Hindlimb muscle (tissue), 1 donor: ENCODE measurements at places on chromosomes 13 and 19.

GRCh38 chr19:6767081-6767356, 216 bp downstream of the SH2D3A start:
- no peak for DNase-seq

- no peak for DNase-seq
Observed at GRCh38 chr13:79458436-79458835, 22.5 kb upstream of the NDFIP2 start.

GRCh38 chr19:23440207-23440606, 44.9 kb upstream of the ZNF91 start:
- DNase-seq, result no peak

DNA sequence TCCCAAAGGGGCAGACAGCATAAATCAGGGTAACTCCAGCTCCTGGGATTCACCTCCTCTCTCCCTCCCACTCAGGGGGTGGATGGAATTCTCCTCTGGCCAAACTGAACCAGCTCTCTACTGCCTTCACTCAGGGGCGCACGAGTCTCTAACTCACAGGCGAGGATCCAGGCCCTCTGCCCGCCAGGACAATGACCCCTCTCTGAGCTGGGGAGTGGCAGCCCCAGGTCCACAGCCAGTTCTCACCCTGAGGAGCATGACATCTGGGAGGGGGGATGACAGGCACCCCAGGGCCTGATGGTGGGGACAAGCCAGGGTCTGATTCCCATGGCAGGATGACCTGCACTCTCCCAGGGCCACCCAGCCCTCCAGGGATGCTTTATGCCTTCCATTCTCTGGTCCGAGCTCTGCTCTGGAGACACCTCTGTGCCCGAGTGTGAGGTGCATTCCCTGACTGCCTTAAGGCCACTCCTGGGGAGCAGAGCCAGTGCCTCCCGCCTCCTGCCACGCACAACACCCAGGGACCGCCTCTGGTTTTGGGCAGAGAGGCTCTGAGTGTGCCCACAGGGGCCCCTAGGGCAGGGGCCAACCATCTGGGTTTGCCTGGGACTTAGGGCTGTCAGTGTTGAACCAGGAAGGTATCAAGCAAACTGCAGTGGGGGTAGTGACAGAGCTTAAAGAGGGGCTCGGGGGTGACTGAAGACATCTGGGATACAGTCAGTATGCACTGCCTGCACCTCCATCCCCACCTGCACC, 66.2 kb downstream of the GNG7 start:
- no peak for DNase-seq

DNA sequence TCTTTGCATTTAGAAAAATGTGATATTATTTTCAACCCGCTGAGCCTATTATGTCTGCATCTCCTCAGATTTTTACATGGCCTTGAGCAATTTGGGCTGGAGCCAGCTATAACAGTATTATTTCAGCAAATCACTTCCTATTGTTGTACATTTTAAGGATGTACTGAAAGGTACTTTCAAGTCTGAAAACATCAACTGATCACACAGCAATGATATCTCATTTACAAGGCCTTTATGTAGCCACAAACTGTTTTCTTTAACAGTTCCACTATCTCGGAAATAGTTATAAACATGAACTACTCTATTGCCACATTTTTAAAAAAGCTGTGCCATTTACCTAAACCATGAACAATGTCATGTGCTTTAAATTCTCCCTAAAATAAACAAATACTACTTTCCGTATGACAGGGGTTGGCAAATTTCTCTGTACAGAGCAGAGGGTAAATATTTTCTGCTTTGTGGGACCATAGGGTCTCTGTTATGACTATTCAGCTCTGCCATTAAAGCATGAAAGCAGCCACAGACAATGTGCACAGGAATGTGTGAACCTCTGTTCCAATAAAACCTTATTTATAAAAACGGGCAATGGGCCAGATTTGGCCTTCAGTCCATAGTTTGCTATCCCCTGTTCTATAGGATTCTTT, 560.4 kb downstream of the GPC6 start:
- DNase-seq, result no peak

GRCh38 chr19:18698321-18699167, 15.1 kb downstream of the CRTC1 start:
- no peak for DNase-seq

DNA sequence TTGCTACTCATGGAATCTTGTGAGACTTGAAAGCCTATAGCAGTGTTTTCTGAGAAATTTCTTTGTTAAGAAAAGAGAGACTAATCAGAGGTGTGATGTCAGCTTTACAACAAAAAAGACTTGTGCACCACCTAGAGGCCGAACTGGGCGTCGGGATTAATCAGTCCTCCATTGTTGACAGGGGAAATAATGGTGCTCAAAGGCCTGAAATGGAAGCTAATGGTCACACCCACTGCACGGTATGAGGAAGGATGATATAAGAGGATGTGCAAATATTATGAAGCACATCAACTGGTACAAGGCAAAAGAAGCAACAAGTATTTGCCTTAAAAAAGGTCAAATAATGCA, 480.2 kb upstream of the MIR17HG start:
- peak; percentile 45 for DNase-seq

GRCh38 chr13:20993211-20993610, 68.2 kb downstream of the LATS2 start:
- no peak for DNase-seq

GRCh38 chr13:95133498-95133897, 167.8 kb downstream of the ABCC4 start:
- no peak for DNase-seq

GRCh38 chr13:59514316-59514715, 649.4 kb downstream of the DIAPH3 start:
- DNase-seq, result no peak

DNA sequence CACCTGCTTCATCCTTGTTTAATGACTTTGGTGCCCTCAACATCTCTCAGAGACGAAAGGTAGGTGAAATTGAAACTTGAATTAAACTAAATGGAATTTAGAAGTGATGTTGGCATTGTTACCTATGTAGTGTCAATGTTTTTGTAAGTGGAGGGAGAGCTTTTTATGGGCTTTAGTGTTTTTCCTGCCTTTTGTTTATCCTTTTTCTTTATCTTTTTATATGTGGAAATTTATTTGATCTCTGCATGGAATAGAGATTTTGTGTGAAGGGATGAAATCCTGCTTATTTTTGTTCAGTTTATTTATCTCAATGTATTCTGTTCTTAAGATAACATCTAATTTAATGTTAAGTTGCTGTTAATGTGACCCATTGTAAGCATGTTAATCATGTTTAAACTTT, 39.5 kb downstream of the PAN3 start:
- DNase-seq, result no peak

- DNase-seq, result no peak
Observed at GRCh38 chr13:83935566-83935965, 53.3 kb upstream of the SLITRK1 start.

DNA sequence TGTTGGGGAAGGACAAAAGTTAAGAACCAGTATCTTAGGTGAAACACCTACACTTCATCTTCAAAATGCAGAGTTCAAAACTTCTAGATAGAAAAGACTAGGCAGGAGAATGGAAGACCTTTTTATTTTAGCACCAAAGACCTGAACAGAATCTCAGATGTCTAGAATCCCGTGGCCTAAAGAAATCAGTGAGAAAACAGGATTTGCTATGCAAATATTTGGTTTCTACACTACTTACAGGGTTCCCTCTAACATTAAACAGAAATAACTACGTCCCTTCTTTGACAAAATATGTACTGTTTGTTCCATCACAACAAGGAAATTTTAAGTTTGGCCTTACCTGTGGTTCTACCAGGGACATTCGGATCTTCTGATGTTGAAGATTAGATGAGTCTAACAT, 21.5 kb downstream of the DIS3 start:
- no peak for DNase-seq

DNA sequence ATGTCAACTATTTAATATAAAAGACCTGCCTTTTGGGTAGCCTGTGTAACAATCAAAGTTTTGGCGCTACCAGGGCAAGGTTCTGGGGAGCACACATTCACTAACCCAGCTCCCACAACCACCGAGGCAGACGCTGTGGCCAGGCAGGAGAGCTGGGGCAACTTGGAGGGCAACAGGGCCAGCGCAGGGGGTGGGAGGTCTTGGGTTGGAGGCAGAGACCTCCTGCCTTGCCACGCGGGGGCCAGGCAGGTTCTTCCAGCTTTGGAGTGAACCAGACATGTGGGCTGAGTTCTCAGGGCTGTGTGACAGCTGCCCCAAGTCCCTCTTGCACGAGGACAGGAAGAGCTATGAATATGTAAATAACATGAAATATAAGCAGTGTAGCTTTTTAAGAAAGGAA, 30.3 kb upstream of the MCF2L start:
- DNase-seq, result no peak

GRCh38 chr13:33274264-33274663, 11.3 kb downstream of the STARD13 start:
- DNase-seq, result no peak

DNA sequence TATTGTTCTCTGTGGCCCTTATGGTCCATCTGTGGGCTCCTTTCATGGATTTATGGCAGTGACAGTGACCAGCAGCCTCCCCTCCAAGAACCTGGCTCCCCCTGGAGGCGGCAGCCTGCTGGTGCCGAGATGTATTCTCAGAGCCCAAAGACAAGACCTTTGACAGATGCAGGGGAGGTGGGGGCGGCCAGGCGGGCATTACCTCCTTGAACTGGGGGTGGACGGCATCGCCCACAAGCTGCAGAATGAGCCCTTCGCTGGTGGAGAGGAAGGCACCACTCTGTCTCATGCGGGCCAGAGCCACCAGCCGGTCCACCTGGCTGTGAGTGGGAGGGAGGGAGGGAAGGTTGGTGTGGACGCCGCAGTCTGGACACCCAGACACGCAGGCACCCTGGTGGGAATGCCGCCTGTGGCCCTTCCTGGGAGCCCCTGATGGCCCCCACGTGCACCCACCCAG, 6.6 kb downstream of the ISOC2 start:
- no peak for DNase-seq
